ENCODE measurements at places on chromosomes 2 and 18. TPM values are rescaled to one million over a fixed set of nuclear protein-coding genes. Genes with fewer than 3 reads are reported as not detected.

Gene SPC25
- total RNA-seq = 35.8 TPM

Gene REG1A
- total RNA-seq = not detected

Gene STAT4
- 0.63 TPM for total RNA-seq

Gene XDH
- 1.2 TPM for total RNA-seq

DNA sequence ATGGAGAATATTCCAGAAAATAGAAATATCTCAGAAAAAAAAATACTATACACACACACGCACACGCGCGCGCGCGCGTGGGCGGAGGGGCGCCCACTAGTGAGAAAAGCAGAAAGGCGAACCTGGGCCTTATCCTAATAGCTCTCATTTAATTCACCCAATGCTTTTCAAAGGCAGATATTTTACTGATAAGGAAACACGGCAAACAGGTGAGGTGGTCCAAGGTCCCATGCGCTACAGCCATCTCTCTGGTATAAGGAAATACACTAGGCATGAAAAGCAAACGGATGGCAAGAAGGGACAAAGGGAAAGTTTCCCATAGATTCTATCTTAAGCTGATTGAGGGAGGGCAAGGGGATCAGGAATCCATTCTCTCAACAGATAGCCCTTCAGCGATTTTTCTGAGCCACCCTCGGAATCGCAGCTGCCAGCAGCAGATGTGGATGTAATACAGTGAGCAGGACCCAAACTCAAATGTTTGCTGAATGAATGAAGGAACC, 136.7 kb downstream of the TMEM247 start:
- no peaks in the 10 kb centered on the region for H3K27me3 ChIP-seq
- H3K27ac ChIP-seq = peak overlapping the region; percentile 82
- peaks cover 2% of the 10 kb centered on the region for H3K4me1 ChIP-seq
- peak overlapping the region; percentile 96 for H3K4me3 ChIP-seq
- peaks cover 6% of the 10 kb centered on the region for H3K36me3 ChIP-seq

DNA sequence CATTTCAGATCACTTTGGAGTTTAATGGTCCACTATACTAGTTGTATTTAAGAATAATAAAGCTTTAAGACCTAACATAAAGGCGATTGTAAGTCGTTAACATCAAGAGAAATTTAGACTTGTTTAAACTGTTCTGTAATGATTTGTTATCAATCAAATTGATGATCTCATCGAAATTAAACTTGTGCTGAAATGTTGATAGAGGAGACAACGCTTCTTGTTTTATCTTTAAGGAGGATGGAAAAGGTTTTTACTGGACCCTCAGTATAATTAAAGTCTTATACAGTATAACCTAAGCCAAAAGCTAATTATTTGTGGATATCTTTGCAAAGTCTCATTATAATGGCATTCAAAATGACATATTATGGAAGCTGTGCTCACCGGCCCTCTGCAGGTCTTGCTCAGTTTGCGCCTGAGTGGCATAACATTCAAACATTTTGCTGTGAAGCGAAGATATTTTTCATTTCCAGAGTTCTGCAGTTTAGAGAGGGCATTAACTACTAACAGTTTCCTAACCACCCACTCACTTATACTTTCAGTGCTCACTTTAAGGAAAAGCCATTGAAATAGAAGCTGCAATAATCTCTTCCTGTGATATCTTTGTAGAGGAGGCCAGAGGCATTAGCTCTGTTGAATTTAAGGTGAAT, 1.4 kb upstream of the SERTAD2 start:
- H3K4me1 ChIP-seq = peaks cover 9% of the 10 kb centered on the region
- no peak overlapping the region for H3K27ac ChIP-seq
- no peak for DNase-seq
- H3K4me3 ChIP-seq = no peak overlapping the region
- H3K36me3 ChIP-seq = no peaks in the 10 kb centered on the region

GRCh38 chr2:238461491-238461890, 34.8 kb downstream of the ASB1 start:
- no peaks in the 10 kb centered on the region for H3K4me1 ChIP-seq
- H3K27me3 ChIP-seq = no peaks in the 10 kb centered on the region
- no peak overlapping the region for H3K27ac ChIP-seq
- H3K4me3 ChIP-seq = no peak overlapping the region

GRCh38 chr2:241768251-241768711, 8.3 kb upstream of the GAL3ST2 start:
- H3K27ac ChIP-seq = no peak overlapping the region
- H3K27me3 ChIP-seq = no peaks in the 10 kb centered on the region
- DNase-seq = peak; percentile 44
- no peaks in the 10 kb centered on the region for H3K4me1 ChIP-seq
- no peaks in the 10 kb centered on the region for H3K36me3 ChIP-seq

- DNase-seq = no peak
- peaks cover 14% of the 10 kb centered on the region for H3K27me3 ChIP-seq
- no peak within 1 kb of the TSS for H3K27ac ChIP-seq
- peak within 1 kb of the TSS; percentile 44 for H3K4me3 ChIP-seq
- H3K36me3 ChIP-seq = no peaks in the 10 kb centered on the region
These were observed at the start of gene PTPRN for GRCh38 chr2:219309278-219309677. PTPRN (minus strand) TSS chr2:219309401; CDS start chr2:219309332, 69 bp downstream.

- H3K36me3 ChIP-seq = no peaks in the 10 kb centered on the region
- no peaks in the 10 kb centered on the region for H3K27me3 ChIP-seq
- no peak overlapping the region for H3K4me3 ChIP-seq
- H3K4me1 ChIP-seq = no peaks in the 10 kb centered on the region
- DNase-seq = no peak
These were observed 163.5 kb downstream of the NOL4 start for GRCh38 chr18:34061226-34061625.

DNA sequence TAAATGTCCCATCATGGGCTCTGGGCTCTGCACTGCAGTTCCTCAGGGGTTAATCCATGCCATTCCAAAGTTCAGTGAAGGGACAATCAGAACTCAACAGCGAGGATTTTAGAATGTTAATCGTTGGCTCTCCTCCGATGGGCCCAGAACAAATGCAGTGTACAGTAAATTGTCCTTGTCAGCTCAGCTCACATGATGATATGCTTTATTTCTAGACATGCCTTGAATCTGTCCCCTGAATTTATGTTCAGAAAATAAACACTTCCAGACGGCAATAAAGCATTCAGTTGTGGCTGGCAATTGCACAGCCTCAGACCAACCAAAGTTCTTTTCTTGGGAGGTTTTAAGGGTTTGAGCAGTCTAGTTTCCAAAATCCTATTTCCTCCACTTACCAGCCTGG, 981.2 kb downstream of the BCL11A start:
- no peak overlapping the region for H3K27ac ChIP-seq
- DNase-seq = no peak
- H3K36me3 ChIP-seq = no peaks in the 10 kb centered on the region
- H3K4me1 ChIP-seq = no peaks in the 10 kb centered on the region

GRCh38 chr18:26540043-26540628, 8.2 kb downstream of the KCTD1 start:
- H3K4me1 ChIP-seq = no peaks in the 10 kb centered on the region
- no peaks in the 10 kb centered on the region for H3K36me3 ChIP-seq
- H3K27me3 ChIP-seq = peaks cover under 1% of the 10 kb centered on the region
- no peak overlapping the region for H3K27ac ChIP-seq
- no peak overlapping the region for H3K4me3 ChIP-seq

DNA sequence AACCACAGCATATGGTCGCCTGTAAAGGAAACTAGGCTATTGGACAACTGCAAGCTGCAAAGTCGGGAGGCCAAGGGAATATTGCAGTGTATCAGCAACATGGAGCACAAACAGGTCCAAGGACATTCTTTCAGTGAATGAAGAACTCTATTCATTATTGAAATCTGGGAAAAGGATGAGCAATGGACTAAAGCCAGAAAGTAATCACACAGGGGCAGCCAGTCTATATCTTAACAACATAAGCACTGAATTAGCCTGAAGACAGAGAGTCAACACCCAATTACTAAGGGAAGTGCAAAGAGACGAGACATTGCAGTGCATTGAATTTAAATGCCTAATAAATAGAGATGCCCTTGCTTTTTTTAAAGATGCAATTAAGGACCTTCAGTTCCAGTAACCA, 615.5 kb upstream of the SETBP1 start:
- H3K4me1 ChIP-seq = no peaks in the 10 kb centered on the region
- H3K4me3 ChIP-seq = no peak overlapping the region
- H3K27ac ChIP-seq = no peak overlapping the region
- no peaks in the 10 kb centered on the region for H3K27me3 ChIP-seq
- no peak for DNase-seq
- H3K36me3 ChIP-seq = no peaks in the 10 kb centered on the region
